Right cardiac atrium (tissue), 5 donors: ENCODE measurements at places on chromosomes 5 and 9. TPM values are rescaled to one million over a fixed set of nuclear protein-coding genes. Genes with fewer than 3 reads are reported as not detected.
A peak's percentile ranks its signal among the peaks of the same experiment; 100 is the strongest.

- DNase-seq: no peak
Measured at GRCh38 chr5:88787856-88788255, 95.1 kb downstream of the MEF2C start.

DNA sequence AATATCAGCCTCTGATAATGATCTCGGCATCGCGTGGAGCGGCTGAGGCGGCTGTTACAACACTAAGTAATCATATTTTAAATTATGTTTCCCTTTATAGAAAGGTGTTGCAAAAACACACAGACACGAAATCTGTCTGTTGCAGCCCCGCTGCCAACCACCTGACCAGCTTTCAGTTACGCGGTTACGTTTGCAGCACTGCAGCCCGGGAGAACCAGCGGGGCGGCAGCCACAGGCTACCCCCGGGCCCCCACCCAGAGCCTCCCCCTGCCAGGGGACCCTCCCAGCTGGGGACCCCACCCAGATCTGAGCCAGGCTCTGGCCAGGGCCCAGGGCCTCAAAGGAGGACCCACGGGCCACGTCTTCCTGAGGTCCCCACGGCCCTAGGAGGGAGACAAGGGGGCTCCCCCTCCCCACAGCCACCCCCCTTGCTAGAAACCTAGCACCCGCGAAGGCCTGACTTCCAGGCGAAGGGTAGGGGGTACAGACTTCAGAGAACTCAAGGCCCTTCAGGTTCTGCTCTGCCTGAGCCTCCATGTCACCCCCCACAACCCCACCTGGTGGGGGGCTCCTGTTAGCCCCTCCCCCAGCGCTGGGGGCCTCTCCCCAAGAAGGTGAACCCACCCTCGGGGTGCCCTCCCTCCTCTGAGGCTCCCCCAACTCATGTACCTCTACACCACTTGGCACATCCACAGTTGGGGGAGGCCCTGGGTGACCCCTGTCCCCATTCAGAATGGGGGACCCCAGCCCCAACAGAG lies 6.0 kb downstream of the NACC2 start:
- DNase-seq: peak; percentile 66

- DNase-seq: no peak
Measured at GRCh38 chr5:31730139-31730538, 91.2 kb downstream of the PDZD2 start.

DNA sequence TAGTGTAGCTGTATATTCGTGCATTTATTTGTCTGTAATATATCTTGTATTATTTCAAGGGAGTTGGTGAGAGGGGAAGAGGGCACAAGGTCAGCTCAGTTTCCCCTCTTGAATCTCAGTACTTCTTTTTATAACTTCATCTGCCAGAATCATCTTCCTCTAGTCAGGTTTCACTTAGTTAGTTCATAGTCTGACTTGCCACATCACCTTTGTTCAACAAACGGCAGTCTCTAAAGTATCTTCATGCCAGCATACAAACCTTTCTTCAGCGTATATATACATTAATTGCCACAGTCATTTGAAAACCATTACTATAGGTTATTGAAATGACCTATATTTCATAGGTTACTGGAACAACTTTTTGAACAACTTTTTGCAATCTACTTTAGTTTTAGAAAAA lies 1.6 kb downstream of the ECM2 start:
- DNase-seq: no peak

DNA sequence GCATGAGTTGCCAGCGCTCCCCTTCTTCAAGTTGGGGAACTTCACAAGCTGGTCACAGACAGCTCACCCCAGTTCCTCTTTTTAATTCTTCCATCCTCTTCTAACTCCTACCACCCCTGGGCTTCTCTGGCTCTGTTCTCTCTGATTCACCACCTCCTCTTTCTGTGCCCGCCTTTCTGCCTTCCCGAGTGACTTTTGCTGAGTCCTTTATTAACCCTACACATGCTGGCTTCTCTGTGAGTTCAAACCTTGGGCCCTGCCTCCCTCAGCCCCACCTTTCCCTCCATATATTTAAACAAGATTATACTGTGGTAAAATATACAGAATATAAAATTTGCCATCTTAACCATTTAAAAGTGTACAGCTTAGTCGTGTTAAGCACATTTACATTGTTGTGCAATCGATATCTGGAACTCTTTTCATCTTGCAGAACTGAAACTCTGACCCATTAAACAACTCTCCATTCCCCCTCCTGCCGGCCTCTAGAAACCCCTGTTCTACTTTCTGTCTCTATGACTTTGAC lies 32.0 kb downstream of the SLC46A2 start:
- no peak for DNase-seq

DNA sequence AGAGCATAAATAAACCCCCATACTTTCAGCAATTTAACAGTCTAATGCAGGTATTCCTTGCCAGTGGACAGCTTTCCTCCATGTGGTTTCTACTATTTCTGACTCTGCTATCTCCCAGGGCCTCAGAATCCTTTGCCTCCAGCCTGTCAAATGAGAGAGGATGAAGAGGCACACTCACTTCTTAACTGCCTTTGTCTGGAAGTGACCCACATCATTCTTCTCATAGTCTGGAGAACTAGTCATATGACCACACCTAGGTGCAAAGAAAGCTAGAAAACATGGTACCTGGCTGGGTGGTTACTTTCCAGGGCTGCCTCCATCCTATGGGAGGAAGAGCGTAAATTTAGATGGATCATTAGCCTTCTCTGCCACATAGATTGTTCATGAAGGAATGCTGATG lies 22.5 kb downstream of the PALM2AKAP2 start:
- no peak for DNase-seq

GRCh38 chr9:23581931-23582330 lies 244.1 kb downstream of the ELAVL2 start:
- no peak for DNase-seq

DNA sequence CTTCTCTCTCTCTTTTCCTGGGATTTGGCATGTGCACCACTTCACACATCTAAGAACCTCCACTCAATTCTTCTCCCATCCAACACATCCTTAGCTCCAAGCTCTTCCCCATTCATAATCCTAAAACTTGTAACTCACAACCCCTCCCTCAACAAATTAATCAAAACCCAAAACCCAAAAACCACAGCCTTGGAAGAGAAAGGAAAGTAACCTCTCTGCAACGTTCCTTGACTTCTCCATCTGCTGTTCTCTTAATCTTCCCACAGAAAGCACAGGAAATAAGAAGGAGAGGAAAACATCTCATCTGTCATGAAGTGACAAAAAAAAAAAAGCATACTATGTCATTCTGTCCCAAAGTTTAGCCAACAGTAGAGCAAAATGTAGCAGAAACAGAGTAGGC lies 66.2 kb downstream of the DRD1 start:
- DNase-seq: no peak

GRCh38 chr9:129108805-129109536 lies 1.6 kb downstream of the CRAT start:
- DNase-seq: peak; percentile 48

DNA sequence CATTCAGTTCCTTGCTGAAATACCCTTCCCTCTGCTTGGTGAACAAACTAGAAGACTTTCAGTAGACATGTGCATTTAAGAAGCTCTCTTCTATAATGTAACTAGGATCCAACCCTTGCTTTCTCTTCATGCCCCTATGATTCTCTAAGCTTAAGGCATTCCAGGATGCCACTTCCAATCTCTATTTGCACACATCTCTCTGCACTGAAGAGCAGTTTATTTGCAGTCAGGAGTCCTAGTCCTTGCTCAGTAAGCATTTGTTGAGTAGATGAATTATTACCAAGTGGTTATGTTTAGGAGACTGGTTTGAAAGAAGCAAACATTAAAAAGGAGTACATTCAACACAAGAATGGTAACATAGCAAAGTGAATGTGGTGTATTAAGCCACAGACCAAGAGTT lies 274.2 kb upstream of the KLF9 start:
- no peak for DNase-seq

GRCh38 chr9:130839132-130840111 lies 4.4 kb downstream of the ABL1 start:
- DNase-seq: no peak

Gene DAPK1
- 20.1 TPM for total RNA-seq

Gene GNA14
- total RNA-seq: 4.4 TPM

Gene PARP8
- total RNA-seq: 10.7 TPM
